NCI-H1092 (cell line): ENCODE measurements at places on chromosomes 2 and 18.

DNA sequence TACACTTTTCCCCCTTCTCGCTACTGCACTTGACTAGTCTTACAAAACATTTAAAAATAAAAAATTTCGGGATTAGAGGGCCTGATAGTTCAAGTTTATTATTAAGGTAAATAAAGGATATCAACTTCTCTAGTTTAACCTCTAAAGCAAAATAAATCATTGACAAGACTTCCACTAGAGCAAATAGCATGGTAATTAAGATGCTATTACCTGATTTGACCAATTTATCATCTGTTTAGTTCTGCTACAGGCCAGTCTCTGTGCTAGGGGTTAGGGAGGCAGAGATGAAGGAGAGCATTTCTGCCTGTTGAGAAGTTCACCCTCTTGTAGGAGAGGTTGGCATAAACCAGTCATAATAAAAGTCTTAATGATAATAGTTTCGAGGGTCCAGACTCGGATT, 34.0 kb downstream of the RHOB start:
- DNase-seq, result no peak

- DNase-seq, result no peak
Measured at GRCh38 chr2:86617153-86617552, 6.5 kb downstream of the RNF103 start.

DNA sequence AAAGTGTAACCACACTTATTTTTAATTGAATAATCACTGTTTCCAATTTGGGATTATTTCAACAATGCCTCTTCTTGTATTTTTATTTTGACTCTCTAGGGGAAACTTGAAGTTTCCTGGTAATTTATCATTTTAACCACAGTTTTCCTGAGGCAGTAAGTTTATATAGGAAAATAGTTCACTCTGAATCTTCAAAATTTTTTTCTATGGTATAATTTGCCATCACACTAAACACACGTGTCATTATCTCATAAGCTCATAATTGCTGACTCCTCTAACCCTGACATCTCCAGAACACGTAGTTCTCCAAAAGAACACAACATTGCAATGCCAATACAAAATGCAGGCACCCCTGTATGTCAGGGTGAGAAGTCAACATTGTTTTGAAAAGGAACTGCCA, 102.2 kb upstream of the FZD7 start:
- no peak for DNase-seq

DNA sequence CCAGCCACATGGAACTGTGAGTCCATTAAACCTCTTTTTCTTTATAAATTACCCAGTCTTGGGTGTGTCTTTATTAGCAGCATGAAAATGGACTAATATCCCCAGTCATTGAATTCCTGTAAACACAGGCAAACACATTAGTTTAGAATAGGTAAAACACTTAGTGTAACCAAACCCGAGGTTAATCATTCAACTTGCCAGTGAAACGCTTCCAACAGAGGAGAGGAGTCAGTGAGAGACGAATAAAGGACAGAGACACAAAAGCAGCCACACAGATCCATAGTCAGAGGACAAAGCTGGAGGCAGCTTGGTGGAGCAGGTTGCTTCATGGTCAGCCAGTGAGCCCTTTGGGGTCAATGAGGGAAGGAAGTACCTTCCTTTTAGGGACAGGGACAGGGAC, 348.1 kb downstream of the TGIF1 start:
- no peak for DNase-seq

- no peak for DNase-seq
Measured at GRCh38 chr2:41460661-41461060, 587.2 kb upstream of the PKDCC start.

DNA sequence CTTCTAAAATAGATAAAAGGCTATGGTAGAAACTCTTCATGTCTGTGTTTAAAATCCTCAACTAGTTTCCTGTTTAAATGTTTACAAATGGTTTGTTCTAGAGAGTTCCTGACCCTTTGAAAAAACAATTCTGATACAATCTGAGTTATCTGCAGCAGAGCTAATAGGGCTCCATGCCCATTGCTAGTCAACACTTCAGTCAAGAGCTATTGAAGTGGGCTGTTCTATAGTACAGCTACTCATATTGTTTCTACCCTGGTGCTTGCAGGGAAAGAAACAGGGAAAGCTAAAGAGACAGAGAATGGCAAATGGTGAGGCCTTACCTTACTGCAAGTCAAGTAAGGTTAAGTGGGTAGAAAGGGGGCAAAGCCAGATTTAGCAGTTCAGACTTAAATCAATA, 112.3 kb upstream of the CAVIN2 start:
- peak; percentile 68 for DNase-seq

GRCh38 chr2:38754506-38754905, 3.3 kb upstream of the SRSF7 start:
- DNase-seq, result no peak

GRCh38 chr2:48343571-48344440, 186.1 kb upstream of the STON1 start:
- DNase-seq, result no peak

GRCh38 chr2:98172150-98172765, 85.3 kb downstream of the VWA3B start:
- DNase-seq, result no peak

DNA sequence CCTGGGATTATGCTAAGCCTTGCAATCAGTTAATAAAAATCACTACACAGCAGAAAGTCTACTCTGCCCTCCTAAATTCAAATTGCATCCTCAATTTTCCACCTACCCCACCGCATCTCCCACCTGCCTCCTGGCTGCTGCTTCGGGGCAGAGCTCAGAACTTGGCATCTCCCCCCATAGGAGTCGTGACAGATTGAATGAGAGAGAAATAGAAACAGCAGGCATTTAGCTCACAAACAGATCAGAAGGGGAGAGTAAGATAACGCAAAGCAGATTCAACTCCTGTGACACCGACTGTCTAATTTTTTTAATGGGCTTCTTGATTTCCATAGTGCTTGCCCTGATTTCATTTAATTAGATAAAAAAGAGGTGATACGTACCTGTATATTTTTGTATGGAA, 24.7 kb upstream of the LRRC30 start:
- no peak for DNase-seq

- no peak for DNase-seq
Measured at GRCh38 chr2:232489516-232490220, 2.0 kb upstream of the ECEL1 start.

GRCh38 chr2:70017962-70018361, 56.5 kb upstream of the ASPRV1 start:
- no peak for DNase-seq

DNA sequence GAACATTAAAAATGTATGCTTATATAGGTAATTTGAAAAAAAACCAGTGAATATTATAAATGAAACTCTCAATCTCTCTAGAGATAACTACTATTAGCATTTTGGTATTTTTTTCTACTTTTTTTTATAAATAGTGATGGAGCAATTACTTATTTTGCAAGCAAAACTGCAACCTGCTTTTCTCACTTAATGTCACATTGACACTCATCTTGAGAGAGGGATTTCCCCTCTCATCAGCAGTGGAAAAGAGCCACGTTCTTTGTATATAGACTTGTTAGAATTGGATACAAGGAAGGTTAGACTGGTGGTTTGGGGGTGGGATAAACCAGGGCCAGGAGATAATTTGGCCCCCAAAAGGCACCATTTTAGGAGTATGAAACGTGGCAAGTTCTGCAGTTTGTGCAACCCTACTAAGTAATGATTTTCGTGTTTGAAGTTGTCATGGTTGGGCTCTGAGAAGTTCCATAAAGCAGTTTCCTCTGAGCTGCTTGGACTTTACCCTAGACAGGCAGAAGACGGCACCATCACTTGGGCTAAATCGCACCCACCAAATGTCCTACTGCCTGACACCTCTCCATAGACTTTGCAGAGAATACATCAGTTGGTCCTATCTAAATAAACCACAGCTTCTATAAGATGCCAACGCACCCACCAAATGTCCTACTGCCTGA, 194.0 kb downstream of the ACTR3 start:
- DNase-seq, result no peak

- DNase-seq, result no peak
Measured at GRCh38 chr2:82089518-82089917, 1785.0 kb upstream of the LRRTM1 start.

- DNase-seq, result no peak
Measured at GRCh38 chr2:229087843-229088516, 183.1 kb downstream of the PID1 start.

DNA sequence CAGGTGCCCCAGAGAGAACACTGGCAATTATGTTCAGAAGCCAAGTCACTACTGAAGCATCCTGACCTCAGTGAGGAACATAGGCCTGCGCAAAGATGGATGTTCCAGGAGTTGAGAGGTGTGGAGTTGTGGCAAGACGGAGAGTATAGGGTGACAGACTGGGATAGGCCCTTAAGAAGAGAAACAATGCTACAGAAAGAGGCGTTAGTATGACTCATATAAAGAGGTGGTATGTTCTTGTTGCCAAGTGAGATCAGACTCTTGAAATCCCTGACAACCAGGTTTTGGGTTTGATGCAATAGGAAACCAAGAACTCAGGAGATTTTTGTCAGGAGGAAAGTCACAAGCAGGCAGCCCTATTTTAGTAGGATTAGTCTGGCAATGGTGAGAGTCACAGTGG, 185.6 kb downstream of the RIT2 start:
- no peak for DNase-seq

DNA sequence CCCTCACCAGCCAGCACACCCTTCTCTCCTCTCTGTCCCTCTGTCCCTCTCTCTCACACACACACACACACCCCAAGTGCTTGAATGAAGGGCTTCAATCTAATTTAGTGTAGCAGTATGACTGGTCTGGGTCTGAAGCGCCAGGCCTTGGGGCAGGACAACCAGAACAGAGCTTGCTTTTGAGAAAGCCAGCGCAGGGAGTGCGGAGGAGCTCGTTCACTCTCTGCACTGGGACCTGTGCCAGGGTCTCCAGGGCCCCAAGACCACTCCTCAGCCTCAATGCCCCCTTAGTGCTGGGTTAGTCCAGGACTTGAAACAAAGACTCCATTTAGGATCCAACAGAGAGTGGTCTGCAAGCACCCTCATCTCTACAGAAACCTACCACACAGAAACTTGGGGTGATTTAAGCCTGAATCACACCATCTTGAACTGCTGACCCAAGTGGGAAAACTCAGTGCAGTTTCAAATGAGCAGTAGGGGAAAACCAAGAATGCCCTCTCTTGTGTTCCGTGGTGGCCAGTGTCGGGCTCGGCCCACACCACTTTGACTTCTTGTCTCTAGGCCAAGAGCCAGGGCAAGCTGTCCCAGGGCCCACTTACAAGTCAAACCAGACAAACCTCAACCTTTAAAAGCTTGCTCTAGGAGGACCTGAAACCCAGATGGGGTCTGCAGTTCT, 66.6 kb upstream of the WIPF1 start:
- no peak for DNase-seq

DNA sequence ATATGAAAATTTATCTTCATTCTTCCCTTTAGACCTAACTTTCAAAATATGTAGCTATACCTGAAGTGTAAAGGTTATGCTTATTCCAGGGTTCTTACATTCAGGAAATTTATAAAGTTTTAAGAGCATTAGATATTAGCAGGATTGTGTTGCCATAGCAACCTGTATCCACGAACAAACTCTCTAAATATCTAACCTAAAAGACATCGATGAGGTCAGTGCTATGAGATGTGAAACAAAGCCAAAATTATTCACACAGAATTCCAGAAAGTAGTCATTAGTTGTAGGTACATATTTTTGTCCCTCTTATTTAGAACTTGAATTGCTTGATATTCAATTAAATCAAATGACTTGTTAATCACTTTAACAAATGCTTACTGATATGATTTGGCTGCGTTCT, 705.3 kb downstream of the SOCS6 start:
- no peak for DNase-seq

DNA sequence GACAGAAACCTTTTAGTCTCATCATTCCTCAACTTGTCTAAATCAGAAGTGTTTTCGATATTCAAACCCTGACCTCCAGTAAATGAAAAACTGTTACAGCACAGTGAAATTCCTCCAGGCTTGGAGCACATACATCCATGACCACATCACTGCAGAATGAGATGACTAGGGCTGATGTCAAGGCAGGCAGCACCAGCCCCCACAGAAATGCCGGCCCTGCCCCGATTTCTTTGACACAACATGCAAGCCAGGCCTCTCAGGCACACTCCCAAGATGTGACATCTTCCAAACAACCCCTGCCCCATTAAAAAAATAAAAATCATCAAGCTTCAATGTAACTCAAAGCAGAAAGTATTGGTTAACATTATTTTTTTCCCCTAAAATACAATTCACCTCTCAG, 103.3 kb downstream of the CTAGE1 start:
- DNase-seq, result no peak
